ENCODE measurements at places on chromosomes 2 and 18. TPM values are rescaled to one million over a fixed set of nuclear protein-coding genes. Genes with fewer than 3 reads are reported as not detected.

GRCh38 chr2:167504695-167505094 lies 616.4 kb downstream of the XIRP2 start:
- no peak for DNase-seq

- peak; percentile 37 for DNase-seq
Observed at GRCh38 chr2:19786408-19787058, 115.2 kb downstream of the TTC32 start.

GRCh38 chr2:114631146-114631545 lies 188.7 kb downstream of the DPP10 start:
- no peak for DNase-seq

- no peak for DNase-seq
Observed at GRCh38 chr2:69482471-69482870, 45.2 kb upstream of the NFU1 start.

GRCh38 chr2:236768393-236769140 lies 198.9 kb downstream of the ACKR3 start:
- no peak for DNase-seq

GRCh38 chr2:84881581-84882413 lies 913 bp upstream of the TRABD2A start:
- peak; percentile 82 for DNase-seq

DNA sequence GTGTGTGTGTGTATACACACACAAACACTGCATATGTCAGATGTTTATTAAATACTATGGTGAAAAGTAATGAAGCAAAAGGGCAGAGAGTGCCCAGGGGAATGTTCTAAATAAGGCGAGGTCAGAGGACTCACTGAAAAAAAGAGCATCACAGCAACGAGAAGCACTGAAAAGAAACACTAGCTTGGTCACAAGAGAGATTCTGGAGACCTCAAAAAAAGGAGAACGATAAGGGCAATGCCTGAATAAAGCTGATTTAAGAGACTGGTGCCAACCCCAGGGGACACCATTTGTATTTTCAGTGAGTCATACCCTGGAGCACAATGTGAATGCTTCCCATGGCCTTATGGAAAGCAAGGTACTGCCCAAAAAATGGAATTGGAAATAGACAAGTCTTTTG lies 14.5 kb downstream of the SLC40A1 start:
- DNase-seq = peak; percentile 24

- DNase-seq = no peak
Observed at GRCh38 chr2:189791338-189792042, 7.2 kb downstream of the PMS1 start.

DNA sequence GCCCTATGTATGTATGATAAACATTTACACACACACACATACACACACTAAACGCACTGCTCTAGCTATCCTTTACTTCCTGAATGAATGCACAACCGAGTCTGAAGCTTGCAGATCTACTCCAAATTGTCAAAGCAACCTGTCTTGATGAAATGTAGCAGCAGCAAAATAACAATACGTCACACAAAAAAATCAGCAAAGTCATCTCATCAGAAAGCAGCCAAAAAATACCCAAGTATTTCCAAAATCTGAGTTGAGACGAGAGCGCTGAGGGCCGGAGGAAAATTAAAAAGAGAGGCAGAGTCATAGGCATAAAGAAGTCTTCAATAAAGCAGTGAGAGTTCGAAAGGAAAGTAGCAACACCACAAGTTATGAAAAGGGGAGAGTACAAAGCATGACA lies 67.7 kb downstream of the ZNF521 start:
- no peak for DNase-seq

- peak; percentile 63 for DNase-seq
Observed at GRCh38 chr2:236180831-236181453, 12.8 kb upstream of the GBX2 start.

DNA sequence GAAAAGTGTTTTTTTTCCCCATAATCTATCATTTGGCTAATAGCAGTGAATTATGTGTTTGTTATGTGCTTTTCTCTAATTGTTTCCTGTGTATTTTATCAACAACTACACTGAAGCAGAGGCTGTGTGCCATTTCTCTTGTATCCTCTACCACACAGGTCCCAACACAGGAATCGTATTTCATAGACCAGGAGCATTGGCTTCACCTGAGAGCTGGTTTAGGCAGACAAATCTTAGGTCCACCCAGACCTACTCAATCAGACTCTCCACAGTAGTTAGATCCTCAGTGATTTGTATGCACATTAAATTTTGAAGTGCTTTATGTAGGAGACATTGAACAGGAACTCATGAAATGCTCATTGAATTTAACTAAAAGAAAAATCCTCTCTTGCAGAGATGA lies 109.2 kb downstream of the FSHR start:
- no peak for DNase-seq

GRCh38 chr2:30527411-30527810 lies 80.4 kb downstream of the LCLAT1 start:
- DNase-seq = no peak

DNA sequence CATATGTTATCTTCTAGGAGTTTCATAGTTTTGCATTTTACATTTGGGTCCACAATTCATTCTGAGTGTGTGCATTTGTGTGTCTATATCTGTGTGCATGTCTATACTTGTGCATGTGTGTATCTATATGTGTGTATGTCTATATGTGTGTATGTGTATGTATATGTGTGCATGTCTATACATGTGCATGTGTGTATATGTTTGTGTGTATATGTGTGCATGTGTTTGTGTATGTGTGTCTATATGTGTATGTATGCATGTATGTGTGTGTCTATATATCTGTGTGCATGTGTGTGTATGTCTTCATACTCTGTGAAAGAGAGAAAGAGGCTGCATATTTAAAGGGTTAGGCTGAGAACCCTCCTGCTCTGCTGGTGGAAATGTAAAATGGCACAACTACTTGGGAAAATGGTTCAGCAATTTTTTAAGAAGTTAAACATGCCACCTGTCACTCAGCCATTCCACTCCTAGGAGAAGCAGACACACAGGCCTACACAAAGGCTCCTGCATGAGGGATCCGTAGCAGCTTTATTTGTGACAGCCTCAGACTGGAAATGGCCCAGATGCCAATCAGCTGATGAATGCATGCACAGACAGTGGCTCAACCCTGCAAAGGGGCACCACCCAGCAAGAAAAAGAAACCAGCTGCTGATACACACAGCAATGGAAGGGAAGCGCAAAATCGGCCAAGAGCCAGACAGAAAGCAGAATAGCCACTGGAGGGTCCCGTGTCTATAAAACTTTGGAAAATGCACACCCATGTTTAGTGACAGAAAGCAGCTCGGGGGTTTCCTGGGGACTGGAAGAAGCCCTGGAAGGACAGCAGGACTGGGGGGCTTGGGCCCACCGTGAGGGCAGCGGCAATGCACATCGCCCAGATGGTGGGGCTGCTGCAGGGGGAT lies 146.8 kb downstream of the SEPTIN10 start:
- DNase-seq = no peak

Gene HOXD12
- not detected for total RNA-seq

Gene IL18RAP
- not detected for total RNA-seq

Gene CYB5A
- total RNA-seq = 123 TPM

Gene POTEI
- total RNA-seq = not detected

Gene TMEM185B
- 33.0 TPM for total RNA-seq

Gene C2orf66
- not detected for total RNA-seq

Gene MROH2A
- not detected for total RNA-seq

Gene TRIB2
- total RNA-seq = 35.5 TPM

All from adrenal gland (tissue), 19 donors.